ENCODE measurements at places on chromosomes 4 and X.

GRCh38 chr4:2390784-2391421 lies 27.5 kb downstream of the ZFYVE28 start:
- no peak for DNase-seq

- no peak for DNase-seq
Observed at GRCh38 chr4:165610679-165611437, 232.1 kb downstream of the CPE start.

DNA sequence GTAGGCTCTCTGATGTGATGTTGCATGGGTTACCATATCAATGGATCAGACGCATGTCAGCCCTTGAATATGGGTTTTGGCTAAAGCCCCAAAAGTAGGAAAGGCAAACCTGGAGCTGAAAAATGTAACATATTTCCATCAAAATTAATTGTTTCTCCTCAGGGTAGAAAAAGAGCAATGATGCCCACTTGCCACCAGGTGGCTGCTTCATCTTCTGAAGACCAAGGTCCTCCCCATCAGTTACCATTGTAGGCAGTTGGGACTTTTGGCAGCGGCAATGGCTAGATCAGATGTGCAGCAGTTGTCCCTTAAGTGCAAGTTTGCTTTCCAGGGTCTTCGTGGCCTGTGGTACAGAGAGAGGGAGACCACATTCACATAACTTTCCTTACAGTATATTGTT lies 118.2 kb downstream of the NAF1 start:
- no peak for DNase-seq

- DNase-seq, result no peak
Observed at GRCh38 chr4:123749383-123749782, 352.8 kb downstream of the SPRY1 start.

GRCh38 chrX:14873676-14874049 lies 442 bp downstream of the MOSPD2 start:
- DNase-seq, result no peak

DNA sequence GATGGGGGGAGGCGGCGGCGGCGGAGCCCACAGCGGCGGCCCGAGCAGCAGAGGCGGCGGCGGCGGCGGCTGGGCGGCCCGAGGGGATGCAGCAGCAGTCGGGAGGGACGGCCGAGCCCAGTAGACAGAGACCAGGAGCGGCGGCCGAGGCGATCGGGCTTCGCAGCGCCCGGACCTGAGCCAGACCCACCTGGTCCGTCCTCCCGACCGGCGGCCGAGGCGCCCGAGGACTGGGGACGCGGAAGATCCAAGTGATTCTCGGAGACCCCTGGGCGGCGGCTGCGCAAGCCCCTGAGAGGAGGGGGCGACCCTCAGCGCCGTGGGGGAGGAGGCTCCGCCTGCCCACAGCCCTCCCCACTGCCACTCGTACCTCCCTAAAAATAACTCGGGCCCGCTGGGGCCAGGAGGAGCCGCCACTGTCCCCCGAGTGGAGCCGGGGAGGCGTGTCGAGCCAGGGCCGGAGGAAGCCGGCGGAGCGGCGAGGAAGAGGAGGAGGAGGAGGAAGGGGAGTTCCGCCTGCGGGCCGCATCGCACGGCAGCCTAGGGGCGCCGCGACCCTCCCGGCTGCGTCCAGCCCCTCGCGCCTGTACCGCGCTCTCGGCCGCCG lies 608 bp downstream of the RAPGEF2 start:
- DNase-seq, result no peak

- no peak for DNase-seq
Observed at GRCh38 chr4:146336410-146336807, 122.1 kb downstream of the REELD1 start.

DNA sequence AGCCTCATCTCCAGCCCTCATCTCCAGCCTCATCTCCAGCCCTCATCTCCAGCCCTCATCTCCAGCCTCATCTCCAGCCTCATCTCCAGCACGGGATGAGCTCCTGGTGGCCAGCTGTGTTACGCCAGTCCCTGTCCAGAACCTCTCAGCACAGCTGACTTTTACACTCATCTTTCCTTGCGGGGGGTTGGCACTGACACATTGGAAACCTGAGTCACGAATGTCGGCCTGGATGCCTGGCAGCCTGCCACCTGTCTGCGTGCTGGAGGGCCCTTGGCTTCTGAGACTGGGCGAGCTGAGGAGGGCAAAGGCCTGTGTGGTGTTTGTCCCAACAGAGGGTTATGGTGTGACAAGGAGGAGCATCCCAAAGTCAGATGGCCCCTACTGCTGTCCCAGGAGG lies 66.1 kb upstream of the HGFAC start:
- no peak for DNase-seq

GRCh38 chrX:100649550-100650356 lies 5.8 kb downstream of the SRPX2 start:
- no peak for DNase-seq

DNA sequence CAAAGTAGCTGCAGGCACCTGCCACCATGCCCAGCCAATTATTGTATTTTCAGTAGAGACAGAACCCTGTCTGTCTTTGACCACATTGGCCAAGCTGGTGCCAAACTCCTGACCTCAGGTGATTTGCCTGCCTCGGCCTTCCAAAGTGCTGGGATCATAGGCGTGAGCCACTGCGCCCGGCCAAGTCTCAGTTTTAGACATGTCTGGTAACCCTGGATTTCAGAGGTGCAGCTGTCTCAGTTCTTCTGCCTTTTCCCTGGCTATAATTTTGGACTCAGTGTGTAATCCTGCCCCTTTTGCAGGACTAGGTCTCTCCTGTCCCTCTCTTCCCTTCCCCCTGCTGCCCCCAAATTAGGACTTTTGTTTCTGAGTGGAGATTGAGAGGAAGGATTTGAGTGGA lies 46.6 kb downstream of the FAM193A start:
- DNase-seq, result no peak

- no peak for DNase-seq
Observed at GRCh38 chr4:92968556-92968955, 664.8 kb downstream of the GRID2 start.

GRCh38 chr4:144298519-144298918 lies 158.0 kb upstream of the GYPA start:
- DNase-seq, result no peak

DNA sequence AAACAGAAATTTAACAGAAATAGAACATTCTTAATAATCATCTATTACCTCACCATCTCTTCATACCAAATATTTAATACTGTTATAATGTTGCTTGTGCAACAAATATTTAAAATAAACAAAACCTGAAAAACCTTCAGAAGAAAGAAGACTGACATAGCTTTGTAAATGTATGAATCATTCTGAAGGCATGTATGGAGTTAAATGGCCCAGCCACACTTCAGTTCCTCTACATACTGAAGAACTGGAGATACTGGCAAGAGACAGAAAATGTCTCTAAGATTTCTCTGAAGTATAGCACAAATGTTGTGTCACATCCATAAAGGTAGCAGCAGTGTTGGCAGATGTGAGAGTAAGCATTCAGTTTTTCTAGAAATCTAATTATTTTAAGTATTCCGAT lies 275.3 kb upstream of the FGF13 start:
- DNase-seq, result no peak

GRCh38 chr4:61934198-61934597 lies 734.1 kb downstream of the ADGRL3 start:
- no peak for DNase-seq

- DNase-seq, result no peak
Observed at GRCh38 chr4:4861390-4862018, 2.0 kb downstream of the MSX1 start.

- DNase-seq, result no peak
Observed at GRCh38 chr4:64584981-64585557, 175.8 kb upstream of the TECRL start.

DNA sequence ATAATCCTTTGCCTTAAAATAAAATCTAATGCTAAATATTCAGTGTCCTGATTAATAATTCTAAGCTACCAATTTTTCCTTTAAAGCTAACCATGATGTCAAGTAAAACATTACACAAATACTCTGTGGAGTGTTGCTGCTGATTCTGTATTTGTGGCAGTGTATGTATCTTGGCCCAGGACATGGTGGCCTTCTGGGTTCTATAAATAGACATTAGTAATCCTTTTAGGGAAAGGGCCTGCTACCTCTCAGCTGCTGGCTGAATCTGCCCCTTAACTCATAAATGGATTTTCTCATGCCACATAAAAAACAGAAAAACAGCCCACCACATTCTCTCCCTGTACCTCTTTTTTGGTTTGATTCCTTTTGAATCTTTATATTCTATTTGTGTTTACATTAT lies 1.2 kb upstream of the XK start:
- DNase-seq, result no peak

- DNase-seq, result no peak
Observed at GRCh38 chr4:167000141-167000852, 234.0 kb downstream of the SPOCK3 start.

GRCh38 chrX:14591976-14592375 lies 62.6 kb downstream of the GLRA2 start:
- no peak for DNase-seq

DNA sequence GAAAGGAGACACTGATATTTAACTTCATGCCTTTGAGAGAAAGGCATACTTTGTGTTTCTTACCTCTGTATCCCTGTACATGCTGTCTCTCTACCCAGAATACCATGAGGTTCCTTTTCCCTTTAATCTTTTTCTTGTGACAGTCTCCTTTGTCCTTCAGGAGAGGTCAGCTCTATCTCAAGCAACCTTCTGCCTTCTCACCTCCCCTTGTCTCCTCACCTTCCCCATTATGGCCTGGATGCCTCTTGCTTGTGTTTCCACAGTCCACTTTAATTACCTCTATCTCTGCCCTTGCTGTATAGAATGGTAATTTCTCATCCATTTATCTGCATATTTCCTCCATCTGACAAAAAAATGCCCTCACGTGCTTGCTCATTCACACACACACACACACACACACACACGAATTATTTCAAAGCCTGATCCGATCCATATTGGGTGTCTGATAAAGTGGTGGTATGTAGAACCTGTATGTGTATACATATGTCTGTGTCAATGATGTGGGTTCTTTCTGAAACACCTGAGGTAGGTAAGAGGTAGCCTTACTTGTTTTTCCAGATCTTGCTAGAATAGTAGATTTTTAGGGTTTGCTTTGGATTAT lies 28.5 kb downstream of the MSN start:
- no peak for DNase-seq

DNA sequence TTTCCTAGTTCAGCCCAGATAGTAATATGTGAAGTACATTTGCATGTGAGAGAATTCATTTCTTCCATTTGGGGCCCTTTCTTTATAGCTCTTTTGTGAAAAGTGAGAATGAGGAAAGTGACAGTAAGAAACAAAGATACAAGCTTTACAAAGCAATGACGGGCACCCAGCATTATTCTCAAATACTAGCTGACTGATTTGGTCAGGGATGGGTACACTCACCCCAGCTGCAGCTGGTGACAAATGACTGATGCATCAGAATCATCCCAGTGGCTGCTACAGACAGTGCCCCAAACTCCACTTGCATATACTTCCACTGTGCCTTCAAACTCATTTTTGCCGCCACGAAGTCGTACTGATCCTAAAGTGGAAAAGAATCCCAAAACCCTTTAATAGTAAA lies 14.8 kb downstream of the PRSS12 start:
- DNase-seq, result no peak

GRCh38 chr4:54572152-54572542 lies 85.6 kb upstream of the KIT start:
- no peak for DNase-seq

GRCh38 chr4:164350061-164350460 lies 403.9 kb upstream of the SMIM31 start:
- DNase-seq, result no peak

GRCh38 chr4:132824761-132825160 lies 324.3 kb upstream of the PCDH10 start:
- no peak for DNase-seq

GRCh38 chr4:80989921-80990544 lies 40.5 kb upstream of the BMP3 start:
- DNase-seq, result no peak

GRCh38 chr4:187251896-187252295 lies 528.2 kb upstream of the FAT1 start:
- no peak for DNase-seq

DNA sequence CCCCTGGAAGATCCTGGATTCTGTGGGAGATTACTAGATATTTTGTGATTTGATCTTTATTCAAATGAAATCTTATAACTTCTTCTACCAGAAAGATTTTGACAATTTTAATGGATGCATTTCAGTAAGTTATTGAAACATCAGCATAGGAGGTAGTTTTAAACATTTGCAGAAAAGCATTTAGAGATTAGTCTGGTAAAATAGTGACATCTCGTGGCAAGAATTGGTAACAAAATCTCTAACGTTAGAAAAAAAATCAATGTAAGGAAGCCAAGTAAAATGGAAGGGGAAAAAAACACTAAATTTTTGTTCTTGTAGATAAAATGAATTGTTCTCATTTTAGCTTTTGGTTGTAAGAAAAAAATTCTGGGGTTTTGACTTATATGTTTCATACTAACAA lies 73.3 kb downstream of the TASL start:
- DNase-seq, result no peak

GRCh38 chr4:155911905-155912304 lies 8.4 kb downstream of the TDO2 start:
- DNase-seq, result no peak

GRCh38 chr4:48028696-48029095 lies 12.1 kb downstream of the NIPAL1 start:
- DNase-seq, result no peak

DNA sequence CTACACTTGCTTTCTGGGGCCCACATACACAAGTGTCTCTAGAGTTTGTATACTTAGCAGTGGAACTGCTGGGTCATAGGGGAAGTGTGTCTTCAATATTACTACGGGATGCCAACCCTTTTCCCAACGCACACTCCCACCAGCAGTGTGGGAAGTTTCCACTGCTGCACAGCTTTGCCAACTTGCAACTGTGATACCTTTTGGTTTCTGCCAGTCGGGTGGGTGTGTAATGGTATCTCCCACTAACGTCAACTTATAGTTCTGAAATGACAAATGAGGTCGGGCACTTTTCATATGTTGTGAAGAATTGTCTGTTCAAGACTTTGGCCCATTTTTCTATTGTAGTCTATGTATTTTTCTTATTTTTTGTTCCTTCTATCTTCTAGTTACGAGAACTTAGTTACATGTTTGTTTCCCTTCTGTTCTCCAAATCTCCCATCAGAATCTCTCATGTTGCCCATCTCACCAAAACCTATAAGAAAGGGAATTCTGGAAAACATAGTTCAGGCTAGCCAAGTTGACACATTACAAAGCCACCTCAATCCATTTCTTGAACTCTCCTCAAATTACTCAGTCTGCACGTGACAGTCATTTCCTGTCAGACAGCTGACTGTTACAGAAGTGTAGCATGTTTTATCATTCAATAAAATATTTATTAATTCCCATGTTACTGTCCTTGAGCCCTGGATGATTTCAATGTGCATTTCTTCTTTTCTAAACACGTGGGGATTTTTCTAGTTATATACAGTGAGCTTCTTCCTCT lies 30.7 kb downstream of the PNMA6E start:
- no peak for DNase-seq

- no peak for DNase-seq
Observed at GRCh38 chrX:56812515-56813105, 83.6 kb downstream of the NBDY start.

GRCh38 chr4:109616243-109616642 lies 56.2 kb downstream of the MCUB start:
- no peak for DNase-seq
